ENCODE measurements at places on chromosomes 1 and 21.

DNA sequence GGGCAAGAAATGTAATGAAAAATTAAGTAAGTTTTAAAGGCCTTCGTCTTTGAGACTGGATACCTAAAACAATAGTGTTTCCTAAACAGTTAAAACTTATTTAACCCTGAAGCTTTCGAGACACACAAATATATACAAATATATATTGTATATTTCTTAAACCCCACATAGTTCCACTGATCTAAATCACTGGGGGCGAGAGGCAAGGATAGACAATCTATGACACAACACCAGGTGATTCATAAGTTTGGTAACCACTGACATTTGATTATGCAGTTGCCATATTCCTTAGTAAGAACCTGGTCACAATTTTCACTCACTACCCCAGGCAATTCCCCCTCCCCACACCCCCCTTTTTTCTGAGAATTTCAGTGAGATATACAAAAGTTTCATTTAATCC is 55.3 kb upstream of the BOLA1 start:
- no peaks in the 10 kb centered on the region for H3K36me3 ChIP-seq
- no peak for DNase-seq
- peaks cover 55% of the 10 kb centered on the region for H3K4me1 ChIP-seq
- H3K27me3 ChIP-seq, result no peaks in the 10 kb centered on the region
- peak overlapping the region; percentile 88 for H3K27ac ChIP-seq

DNA sequence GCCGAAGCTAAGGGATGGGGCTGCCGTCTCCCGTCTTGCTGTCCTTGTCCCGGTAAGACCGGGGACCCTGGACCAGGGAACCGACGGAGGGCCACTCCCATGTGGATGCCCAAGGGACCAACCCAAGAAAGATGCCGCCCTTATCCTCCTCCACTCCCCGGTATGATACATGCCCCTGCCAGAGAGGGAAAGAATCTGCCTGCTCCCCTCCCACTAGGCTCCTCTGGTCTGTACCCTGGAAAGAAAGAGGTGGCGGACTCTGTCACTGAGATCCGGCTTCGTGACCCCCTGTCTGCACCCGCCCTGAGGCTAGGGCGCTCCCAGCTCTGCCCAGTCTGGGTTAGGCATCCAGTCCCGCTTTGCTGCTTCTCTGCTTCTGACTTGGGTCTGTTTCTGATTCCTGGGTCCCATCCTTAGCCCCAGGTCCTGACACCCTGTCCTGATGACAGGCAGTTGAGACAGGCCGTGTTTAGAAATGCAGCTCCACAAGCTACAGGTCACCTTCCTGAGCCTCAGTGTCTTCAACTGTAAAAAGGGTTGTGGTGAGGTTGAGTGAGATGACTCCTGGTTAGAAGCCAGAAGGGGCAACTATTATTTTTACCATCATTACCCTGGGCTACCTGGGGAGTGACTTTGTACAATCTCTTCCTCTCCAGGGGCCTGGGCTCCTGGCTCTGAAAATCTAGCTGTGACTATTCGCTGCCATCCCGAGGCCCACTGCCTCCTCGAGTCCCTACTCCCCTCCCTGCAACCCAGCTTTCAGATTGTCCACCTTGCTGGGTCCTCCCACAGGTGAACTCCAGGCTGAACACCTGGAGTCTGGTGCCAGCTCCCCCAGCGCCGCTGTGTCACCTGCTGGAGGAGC is 3.7 kb downstream of the MATN1 start:
- no peak for DNase-seq
- no peaks in the 10 kb centered on the region for H3K36me3 ChIP-seq
- H3K4me3 ChIP-seq, result peak overlapping the region; percentile 79
- H3K4me1 ChIP-seq, result no peaks in the 10 kb centered on the region

DNA sequence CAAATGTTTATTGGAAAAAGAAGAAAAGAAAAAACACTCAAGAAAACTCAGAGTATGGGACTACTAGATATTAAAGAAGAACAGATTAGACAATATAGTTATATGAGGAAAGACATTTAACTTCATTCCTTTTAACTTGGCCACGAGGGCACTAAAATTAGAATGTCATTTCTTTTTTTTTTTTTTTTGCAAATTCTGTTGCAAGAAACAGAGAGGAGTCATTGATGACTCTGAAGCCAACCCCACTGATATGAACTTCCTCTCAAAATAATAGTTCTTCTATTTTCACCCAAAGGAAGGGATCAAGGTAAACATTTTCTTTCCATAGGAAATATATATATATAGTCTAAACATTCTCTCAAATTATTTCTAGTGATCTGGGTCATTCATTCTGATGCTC is 24.6 kb upstream of the PEX19 start:
- H3K36me3 ChIP-seq, result peaks cover 86% of the 10 kb centered on the region
- no peak overlapping the region for H3K4me3 ChIP-seq
- no peak for DNase-seq
- no peak overlapping the region for H3K27ac ChIP-seq
- H3K27me3 ChIP-seq, result no peaks in the 10 kb centered on the region

- DNase-seq, result no peak
- peaks cover 42% of the 10 kb centered on the region for H3K4me1 ChIP-seq
Measured at GRCh38 chr1:226984521-226985238, 44.6 kb downstream of the COQ8A start.

GRCh38 chr1:234262754-234263105 is 110.5 kb upstream of the COA6 start:
- H3K4me3 ChIP-seq, result no peak overlapping the region
- H3K27me3 ChIP-seq, result no peaks in the 10 kb centered on the region
- no peaks in the 10 kb centered on the region for H3K4me1 ChIP-seq
- DNase-seq, result no peak
- H3K27ac ChIP-seq, result no peak overlapping the region

DNA sequence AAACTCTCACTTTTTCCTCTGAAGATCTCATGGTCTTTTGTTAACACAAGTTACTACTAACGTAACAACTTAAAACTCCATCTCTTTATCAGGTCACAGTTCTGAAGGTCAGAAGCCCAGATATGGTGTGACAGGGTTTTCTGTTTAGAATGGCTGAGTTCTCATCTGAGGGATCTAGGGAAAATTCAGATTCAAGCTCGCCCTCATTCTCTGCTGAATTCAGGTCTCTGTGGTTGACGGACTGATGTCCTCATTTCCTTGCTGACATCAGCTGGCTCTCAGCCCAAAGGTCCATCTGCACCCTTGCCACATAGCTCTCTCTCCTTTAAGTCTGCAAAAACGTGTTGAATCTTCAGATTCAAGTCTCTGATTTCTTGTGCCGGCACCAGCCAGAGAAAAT is 6.1 kb upstream of the NTPCR start:
- H3K27ac ChIP-seq, result no peak overlapping the region
- H3K4me1 ChIP-seq, result peaks cover 48% of the 10 kb centered on the region
- no peaks in the 10 kb centered on the region for H3K36me3 ChIP-seq

DNA sequence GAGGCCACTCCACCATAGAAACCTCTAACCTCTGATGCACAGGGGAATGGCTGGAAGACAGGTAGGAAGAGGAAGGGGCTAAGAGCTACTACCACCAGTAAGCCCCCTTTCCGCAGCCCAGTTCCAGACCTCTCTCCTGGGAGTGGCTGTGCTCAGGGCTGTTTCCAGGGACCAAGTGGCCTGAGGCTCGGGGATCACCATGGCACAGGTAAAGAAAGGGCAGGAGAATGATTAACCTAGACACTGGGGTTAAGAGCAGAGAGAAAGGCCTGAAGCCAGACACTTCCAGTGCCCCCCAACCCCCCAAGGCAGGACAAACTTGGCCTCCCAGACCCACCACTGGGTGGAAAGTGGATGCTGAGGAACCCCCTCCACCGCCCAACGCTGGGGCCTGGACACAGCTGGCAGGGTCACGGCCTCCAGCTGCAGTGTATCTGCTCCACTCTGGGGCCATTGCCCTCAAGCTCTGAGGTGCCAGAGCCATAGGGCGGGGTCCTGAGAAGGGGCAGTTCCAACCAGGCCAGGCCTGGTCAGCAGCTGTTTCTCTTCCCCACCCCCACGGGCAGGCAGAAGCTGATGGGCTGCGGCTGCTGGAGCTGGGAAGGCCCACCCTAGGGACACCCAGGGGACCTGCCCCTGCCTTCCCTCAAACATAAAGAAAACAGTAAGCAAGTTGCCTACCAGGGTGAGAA is 2.6 kb downstream of the TAGLN2 start:
- peaks cover 63% of the 10 kb centered on the region for H3K4me1 ChIP-seq
- peaks cover under 1% of the 10 kb centered on the region for H3K27me3 ChIP-seq
- DNase-seq, result no peak
- peak overlapping the region; percentile 79 for H3K4me3 ChIP-seq

DNA sequence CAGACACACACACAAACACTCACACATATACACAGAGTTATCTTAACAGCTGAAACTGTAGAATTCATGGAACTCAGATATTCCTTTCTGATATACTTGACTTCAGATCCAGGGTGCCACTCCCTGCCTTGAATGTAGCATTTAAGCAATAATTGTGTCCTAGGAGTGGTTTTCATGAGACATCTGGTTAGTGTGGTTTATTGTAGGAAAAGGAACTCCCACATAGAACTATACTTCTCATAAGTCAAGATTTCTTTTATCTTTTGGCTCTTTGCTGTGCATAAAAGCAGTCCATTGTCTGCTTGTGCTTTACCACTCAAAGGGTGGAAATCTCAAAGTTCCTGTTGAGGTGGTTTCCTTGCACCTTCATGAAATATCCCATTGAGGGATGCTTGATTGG is 272.6 kb upstream of the SGIP1 start:
- H3K4me3 ChIP-seq, result no peak overlapping the region
- H3K4me1 ChIP-seq, result peaks cover 8% of the 10 kb centered on the region
- H3K27ac ChIP-seq, result no peak overlapping the region
- DNase-seq, result no peak
- H3K27me3 ChIP-seq, result no peaks in the 10 kb centered on the region

DNA sequence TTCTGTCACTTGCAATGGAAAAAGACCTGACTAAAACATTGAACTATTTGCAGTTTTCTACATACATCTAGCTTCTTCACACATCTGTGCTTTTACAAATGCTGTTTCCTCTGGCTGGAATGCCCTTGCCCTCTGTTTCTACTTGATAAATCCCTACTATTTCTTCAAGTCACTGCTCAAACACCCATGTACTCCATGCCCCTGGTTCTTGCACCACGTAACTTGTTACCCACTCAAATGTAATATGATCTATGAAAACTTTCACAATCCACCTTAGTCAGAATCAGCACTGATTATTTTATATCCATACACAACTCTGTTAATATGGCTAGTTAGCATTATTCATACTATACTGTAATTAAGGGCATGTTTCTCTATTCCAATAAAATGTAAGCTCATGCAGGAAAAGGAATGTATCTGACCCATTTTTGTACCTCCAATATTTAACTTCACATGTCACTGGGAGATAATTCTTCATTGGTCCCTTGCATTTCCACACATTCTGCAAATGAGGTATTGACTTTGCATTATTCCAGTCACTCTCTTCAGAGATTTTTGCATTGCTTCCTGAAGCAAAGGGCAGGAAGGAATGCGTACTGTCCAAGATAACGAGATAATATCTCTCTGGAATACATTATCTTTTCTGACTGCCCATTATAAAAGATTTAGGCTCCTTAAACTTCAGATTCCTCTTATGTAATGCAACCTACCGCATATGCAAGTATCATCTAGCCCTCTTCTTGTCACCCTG is 158.3 kb downstream of the COL24A1 start:
- H3K4me3 ChIP-seq, result no peak overlapping the region
- no peak overlapping the region for H3K27ac ChIP-seq
- H3K36me3 ChIP-seq, result no peaks in the 10 kb centered on the region
- DNase-seq, result no peak
- H3K4me1 ChIP-seq, result no peaks in the 10 kb centered on the region
